ENCODE measurements at places on chromosomes 6 and 20.

GRCh38 chr6:7147051-7147671 lies 39.4 kb downstream of the RREB1 start:
- DNase-seq, result no peak

DNA sequence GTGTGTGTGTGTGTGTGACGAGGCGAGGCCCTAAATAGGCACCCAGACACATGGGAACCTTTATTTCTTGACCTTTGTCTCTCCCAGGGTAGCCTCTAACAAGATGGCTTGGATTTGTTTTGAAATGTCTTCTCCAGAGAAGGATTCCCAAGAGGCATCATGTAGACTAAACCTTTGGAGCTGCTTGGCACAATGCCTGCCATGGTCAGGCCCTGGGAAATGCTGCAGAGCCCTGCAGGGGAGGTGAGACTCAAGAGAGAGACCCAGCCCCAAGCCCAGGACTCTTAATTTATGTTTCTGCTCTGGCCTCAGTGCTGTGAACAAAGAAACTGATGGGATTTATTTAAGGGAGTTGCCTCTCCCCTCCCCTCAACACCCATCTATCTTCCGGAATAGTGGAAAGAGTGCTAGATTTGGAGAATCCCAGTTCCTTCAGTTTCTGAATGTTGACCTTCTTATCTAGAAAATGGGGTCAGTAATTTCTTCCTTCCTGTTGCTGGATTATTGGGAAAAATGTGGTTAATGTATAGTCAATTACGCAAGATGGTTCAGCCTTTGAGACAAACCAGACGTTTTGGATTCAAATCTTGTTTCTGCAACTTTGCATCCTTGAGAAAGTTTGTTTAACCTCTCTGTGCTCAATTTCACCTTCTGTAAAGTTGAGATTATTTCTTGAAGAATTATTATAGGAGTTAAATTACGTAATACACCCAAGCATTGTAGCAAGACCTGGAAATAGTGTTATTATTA lies 434.8 kb downstream of the MAFB start:
- DNase-seq, result no peak

DNA sequence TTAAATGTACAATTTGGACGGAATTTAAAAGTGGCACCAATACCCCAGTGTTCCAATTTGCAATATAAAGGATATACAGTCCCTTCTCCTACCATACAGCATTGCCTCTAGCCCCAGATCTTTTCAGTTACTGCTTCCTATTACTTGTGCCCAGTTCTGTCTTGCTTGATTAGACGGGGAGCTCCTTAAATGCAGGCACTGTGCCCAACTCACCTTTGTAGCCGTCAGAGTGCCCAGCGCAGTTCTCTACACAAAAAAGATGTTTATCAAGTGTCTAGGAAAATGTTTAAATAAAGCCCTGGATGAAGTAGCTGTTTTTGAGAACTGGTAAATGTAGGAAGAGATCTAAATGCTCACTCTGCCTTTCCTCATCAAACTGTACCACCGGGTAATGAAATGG lies 7.6 kb downstream of the TAP2 start:
- no peak for DNase-seq

GRCh38 chr6:90008908-90009501 lies 114.7 kb downstream of the GJA10 start:
- no peak for DNase-seq

GRCh38 chr6:155372256-155372655 lies 58.0 kb upstream of the TFB1M start:
- DNase-seq, result no peak

DNA sequence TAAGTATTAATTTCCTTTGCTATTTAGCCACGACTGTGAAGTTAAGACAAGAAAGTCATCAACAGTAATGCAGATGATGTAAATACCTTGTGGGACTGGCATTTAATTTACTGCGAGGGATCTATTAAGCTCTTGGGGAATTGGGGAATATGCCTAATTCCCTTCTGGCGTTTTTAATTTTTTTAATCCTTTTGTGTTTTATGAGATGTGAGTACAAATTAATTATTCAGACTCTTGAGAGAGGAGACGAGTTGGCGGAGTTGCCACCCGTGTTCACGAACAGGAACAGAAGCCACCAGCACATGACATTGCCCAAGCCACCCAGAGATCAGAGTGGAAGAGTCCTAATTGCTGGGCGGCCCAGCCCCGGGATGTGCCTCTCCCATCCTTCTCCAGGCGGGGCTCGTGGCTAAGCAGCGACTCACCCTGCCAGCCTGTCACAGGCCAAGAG lies 533 bp upstream of the CRYBG1 start:
- no peak for DNase-seq

DNA sequence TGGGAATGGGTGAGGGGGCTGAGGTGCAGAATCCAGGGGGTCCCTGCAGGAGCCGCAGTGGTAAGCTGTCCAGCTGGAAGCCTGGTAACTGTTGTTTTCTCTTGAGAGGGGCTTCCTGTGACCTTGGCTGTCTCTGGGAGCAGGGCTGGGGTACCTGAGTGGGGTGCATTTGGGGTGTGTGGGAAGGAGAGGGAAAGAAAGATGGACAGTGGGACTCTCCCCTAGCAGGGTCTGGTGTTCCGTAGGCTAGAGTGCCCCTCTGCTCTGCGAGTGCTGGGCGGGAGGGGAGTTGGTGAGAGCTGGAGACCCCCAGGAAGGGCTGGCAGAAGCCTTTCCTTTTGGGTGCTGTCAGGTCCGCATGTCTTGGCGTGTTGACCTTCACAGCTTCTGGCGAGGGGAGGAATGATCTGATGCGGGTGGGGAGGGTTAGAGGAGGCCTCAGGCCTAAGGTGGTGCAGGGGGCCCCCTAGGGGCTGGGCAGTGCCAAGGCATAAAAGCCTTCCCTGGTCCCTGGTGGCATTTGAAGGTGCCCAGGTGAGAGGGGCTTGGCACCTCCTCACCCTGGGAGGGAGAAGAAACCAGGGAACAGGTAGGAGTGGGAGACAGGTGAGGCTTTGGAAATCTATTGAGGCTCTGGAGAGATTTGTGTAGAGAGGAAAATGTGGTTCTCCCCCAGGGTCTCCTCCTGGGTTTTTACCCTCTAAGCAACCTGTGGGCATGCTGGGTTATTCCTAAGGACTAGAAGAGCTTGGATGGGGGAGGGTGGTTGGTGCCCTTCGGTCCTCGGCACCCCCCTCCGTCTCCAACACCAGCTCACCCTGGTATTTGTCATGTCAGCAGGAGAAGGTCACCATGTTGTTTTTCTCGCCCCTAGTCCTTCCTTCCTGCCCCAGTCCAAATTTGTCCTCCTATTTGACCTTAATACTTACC lies 3.3 kb downstream of the VEGFA start:
- peak; percentile 51 for DNase-seq

DNA sequence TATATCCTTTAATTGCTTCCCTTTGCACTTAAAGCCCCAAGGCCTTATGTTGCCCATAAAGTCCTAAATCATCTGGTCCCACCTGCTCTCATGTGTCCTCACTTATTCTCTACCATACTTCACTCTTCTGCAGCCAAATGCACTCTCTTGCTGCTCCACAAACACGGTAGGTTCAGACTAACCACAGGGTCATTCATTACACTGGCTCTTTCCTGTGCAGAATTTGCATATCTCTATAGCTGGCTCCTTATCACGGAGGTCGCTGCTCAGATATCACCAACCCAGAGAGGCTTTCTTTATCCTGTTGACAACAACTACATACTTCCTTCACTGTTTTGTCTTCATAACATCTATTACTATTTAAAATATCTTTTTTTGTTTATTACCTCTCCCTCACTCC lies 86.8 kb downstream of the MOXD1 start:
- no peak for DNase-seq
